Endodermal cell (in vitro differentiated cells): ENCODE measurements at places on chromosomes 1 and 21. TPM values are rescaled to one million over a fixed set of nuclear protein-coding genes. Genes with fewer than 3 reads are reported as not detected.

GRCh38 chr1:236284291-236284721, 2.5 kb upstream of the ERO1B start:
- H3K36me3 ChIP-seq = no peaks in the 10 kb centered on the region
- H3K27ac ChIP-seq = no peak overlapping the region
- H3K4me1 ChIP-seq = peaks cover 14% of the 10 kb centered on the region
- peaks cover 22% of the 10 kb centered on the region for H3K27me3 ChIP-seq
- H3K4me3 ChIP-seq = no peak overlapping the region

The CELA2A gene
- total RNA-seq = not detected in 3 replicates

The ABCG1 gene
- total RNA-seq = 1.6 to 1.7 TPM (median 1.7 TPM) in 3 replicates

GRCh38 chr1:199010492-199010891, 371.7 kb downstream of the PTPRC start:
- no peaks in the 10 kb centered on the region for H3K36me3 ChIP-seq
- no peaks in the 10 kb centered on the region for H3K4me1 ChIP-seq
- DNase-seq = no peak
- no peak overlapping the region for H3K27ac ChIP-seq
- no peaks in the 10 kb centered on the region for H3K27me3 ChIP-seq

- peak; percentile 82 for DNase-seq
- no peaks in the 10 kb centered on the region for H3K4me1 ChIP-seq
Observed at GRCh38 chr1:94396356-94397010, 21.7 kb upstream of the ABCD3 start.

The DDAH1 gene
- 12.8 to 16.3 TPM (median 15.3 TPM) in 3 replicates for total RNA-seq

The CYYR1 gene
- total RNA-seq = 11.3 to 16.8 TPM (median 13.8 TPM) in 3 replicates

GRCh38 chr1:107776900-107777663, 187.9 kb downstream of the VAV3 start:
- H3K36me3 ChIP-seq = no peaks in the 10 kb centered on the region
- H3K27me3 ChIP-seq = no peaks in the 10 kb centered on the region

The E2F2 gene
- 6.1 and 7.3 TPM in 2 replicates for total RNA-seq

- H3K36me3 ChIP-seq = no peaks in the 10 kb centered on the region
- H3K27ac ChIP-seq = no peak overlapping the region
- no peaks in the 10 kb centered on the region for H3K27me3 ChIP-seq
- no peaks in the 10 kb centered on the region for H3K4me1 ChIP-seq
- DNase-seq = no peak
Observed at GRCh38 chr1:41053316-41053715, 31.8 kb upstream of the SLFNL1 start.

DNA sequence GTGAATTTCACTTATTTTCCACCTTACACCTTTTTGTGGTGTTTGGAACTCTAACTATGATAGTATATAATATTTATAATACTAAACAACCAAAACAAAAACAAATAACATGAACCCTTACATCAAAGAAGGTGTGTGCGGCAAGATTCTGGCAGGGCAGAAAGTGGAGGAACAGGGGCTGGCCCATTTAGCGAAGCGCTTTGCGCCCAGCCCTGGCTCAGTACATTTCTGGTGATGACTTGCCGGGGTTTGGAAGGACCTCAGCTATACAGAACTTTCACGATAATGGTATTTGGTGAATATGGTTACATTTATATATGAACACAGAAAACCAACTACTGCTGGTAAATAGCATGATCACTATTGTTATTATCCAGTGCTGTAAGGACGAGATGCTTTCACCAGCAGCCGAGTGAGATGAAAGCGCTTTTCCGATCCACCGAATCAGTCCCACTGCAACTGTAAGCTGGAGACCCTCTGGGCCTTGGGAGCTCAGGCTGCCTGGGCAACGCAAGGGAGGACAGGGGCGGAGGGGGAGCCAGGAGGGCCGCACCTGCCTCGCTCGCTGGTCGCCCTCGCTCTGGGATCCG, 63.9 kb downstream of the CD247 start:
- H3K27me3 ChIP-seq = peaks cover 36% of the 10 kb centered on the region
- no peak for DNase-seq
- no peaks in the 10 kb centered on the region for H3K36me3 ChIP-seq
- peaks cover 3% of the 10 kb centered on the region for H3K4me1 ChIP-seq
- H3K27ac ChIP-seq = no peak overlapping the region
